Retina (tissue), 1 donor: ENCODE measurements at places on chromosomes 2 and 18.

DNA sequence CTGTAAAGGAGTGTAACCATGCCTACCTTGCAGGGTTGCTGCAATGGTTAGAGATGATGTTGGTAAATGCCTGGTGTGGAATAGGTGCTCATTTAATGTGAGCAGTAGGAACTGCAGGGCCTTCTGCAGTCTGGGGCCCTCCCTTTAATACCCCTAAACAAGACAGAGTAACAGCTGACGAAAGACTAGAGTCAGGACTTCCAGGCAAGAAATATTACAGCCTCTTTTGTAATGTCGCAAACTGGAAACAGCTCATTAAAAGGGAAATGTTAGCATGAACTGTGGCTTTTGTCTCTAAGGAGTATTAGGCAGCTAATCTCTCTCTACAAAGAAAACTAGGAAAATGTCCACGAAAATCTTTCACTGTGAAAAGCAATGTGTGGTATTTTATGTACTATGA is 26.0 kb downstream of the MARCO start:
- no peak for DNase-seq

GRCh38 chr2:48454504-48454903 is 75.5 kb upstream of the STON1 start:
- DNase-seq = no peak

DNA sequence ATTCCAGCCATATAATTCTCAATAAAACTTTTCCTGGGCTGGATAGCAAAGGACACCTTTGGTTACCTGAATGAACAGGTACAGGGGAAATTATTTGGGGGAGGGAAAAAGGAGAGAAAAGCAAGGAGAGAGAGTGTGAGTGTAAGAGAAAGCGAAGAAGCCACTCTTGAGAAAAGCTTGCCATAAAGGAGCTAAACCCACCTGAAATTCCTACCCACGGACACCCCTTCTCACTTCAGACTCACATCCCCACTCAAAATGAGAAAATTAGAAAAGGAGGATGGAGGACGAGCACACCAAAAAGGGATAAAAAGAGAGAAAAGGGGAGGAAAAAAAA is 354 bp downstream of the ZEB2 start:
- no peak for DNase-seq

DNA sequence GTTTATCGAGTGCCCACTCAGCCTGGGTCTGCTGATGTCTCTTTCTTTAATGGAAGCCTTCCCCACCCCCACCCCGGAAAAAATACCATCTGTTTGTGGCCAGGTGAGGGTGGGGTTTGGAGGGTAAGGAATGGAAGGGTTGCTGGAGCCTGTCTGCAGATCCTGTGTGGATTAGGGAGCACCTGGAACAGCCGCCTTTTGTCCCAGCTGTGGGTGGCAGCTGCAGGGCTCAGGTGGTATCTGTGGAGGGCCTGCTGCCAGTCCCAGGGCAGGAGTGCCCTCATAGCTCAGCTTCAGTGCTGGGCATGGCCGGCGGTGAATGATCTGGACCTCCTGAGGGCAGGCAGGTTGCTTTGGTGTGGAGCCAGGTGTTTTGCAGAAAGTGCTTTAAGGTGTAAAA is 45.3 kb downstream of the IMPA2 start:
- DNase-seq = no peak

GRCh38 chr2:36579297-36579664 is 18.7 kb downstream of the FEZ2 start:
- no peak for DNase-seq

DNA sequence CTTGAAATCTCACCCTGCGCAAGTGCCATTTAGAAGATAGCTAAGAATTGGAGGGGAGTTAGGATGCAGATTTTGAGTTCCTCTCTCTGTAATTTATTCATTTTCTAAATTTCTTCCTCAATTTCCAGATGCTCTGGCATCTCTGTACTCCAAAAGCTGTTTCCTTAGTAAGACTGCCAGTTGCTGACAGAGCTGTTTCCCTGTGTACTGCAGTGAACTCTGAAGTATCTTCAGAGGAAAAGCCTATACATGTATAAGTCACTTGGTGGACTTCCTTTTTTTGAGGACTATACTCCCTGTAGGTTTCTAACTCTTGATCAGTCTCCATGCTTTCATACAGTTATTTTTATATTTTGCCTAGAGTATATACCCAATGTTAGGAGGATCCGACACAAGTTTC is 1.5 kb upstream of the RESP18 start:
- DNase-seq = no peak

DNA sequence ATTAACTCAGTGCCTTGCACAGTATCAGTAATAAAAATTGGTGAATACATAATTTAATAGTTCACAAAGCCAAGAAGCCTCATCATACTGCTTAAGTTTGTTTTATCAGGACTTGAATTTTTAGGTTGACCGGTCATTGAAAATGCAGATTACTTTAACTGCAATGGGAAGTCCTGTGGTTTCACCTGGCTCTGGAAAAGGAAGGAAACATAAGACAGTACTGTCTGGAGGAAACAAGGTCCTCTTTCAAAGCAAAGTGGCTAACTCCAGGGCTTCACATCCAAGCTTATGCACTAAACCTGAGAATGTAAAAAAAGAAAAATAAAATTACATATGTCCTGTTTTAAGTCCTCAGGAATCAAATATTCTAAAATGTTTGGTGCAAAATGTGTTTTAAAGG is 119.7 kb downstream of the DLGAP1 start:
- DNase-seq = no peak

- no peak for DNase-seq
Observed at GRCh38 chr18:78607221-78607620, 372.4 kb upstream of the SALL3 start.

DNA sequence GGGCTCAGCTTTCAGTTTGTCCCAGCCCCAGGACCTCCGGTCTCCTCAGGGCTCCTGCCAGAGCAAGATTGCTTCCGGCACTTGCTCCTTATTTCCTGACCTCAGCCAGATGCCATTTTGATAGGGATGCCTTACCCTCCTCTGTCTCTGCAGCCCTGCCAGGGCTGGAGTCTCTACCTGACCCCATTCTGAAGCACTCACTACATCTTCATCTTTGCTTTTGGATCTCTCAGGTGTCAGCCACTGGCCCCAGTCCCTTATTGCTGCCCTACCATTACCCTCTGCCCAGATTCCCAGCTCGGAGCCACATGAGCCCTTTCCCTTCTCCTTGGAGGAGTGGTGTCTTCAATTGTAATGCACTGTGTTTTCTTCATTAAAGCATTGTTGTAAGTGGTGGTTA is 17.1 kb downstream of the OSBPL6 start:
- DNase-seq = no peak

GRCh38 chr2:163466331-163467250 is 269.2 kb downstream of the FIGN start:
- peak; percentile 71 for DNase-seq

GRCh38 chr2:159712929-159713420 is 669 bp downstream of the MARCHF7 start:
- DNase-seq = no peak

DNA sequence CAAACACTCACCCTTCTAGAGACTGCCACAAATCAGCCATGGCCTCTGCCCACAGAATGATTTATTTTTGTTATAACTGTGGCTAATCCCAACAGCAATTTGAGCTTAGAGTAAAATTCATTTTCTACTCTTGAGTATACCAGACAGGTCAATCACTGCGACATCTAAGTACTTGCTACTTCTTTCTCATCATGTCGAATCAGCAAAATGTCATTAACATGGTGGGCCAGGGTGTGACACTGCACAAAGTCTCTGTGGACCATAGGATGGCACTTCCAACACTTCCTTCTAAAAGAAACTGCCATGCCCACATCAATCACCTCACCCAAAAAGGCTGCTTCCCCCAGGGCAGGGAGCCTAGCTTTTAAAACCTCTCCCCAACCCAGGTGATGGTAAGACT is 64.4 kb downstream of the KCNG3 start:
- no peak for DNase-seq

GRCh38 chr18:9631814-9632496 is 17.6 kb upstream of the PPP4R1 start:
- DNase-seq = no peak

GRCh38 chr2:57205241-57205640 is 841.4 kb upstream of the VRK2 start:
- DNase-seq = no peak

GRCh38 chr2:162092658-162093556 is 18.9 kb upstream of the DPP4 start:
- no peak for DNase-seq

DNA sequence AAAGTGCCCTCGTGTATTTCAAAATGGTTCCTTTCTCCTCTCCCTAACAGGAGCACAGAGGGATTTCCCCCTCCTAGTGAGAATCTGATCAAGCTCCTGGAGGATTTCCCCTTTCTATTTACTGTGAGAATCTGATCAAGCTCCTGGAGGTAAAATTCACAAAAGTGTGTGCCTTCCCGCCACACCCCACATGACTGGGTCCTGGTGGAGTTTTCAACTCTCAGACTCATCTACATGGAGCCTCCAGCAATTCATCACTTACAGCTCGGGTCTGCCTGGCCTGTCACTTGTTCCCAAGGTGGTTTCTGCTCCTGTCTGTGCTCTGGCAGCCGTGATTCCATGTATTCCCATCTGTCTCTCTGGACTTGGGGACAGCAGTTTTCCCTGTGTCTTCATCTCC is 590.7 kb downstream of the FBXO15 start:
- DNase-seq = no peak

- DNase-seq = no peak
Observed at GRCh38 chr2:221896505-221897151, 324.5 kb upstream of the EPHA4 start.

DNA sequence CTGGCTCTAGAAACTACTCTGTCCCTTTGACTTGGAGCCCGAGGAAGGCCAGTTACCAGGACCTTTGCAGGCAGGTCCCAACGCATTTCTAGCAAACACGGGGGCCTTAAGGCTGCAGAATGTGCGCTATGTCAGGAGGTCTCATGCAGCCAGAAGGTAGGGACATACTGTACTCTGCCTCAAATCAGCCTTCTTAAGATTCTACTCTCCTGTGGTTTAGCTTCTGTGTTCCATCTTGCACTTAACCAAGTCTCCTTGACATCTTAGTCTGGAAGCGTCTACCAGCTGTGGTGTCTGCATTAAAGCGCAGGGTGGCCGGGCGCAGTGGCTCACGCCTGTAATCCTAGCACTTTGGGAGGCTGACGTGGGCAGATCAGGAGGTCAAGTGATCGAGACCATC is 65.5 kb downstream of the STEAP3 start:
- no peak for DNase-seq
